ENCODE measurements at places on chromosomes 5 and 9.

GRCh38 chr9:131633491-131634031 lies 88.2 kb downstream of the PRRT1B start:
- no peaks in the 10 kb centered on the region for H3K36me3 ChIP-seq
- H3K27ac ChIP-seq, result no peak overlapping the region
- DNase-seq, result no peak
- peaks cover 31% of the 10 kb centered on the region for H3K4me1 ChIP-seq

- H3K4me3 ChIP-seq, result peak overlapping the region; percentile 54
- peaks cover 14% of the 10 kb centered on the region for H3K36me3 ChIP-seq
- H3K27me3 ChIP-seq, result no peaks in the 10 kb centered on the region
- H3K4me1 ChIP-seq, result peaks cover 42% of the 10 kb centered on the region
Observed at GRCh38 chr9:88523056-88523455, 11.9 kb upstream of the NXNL2 start.

GRCh38 chr9:37220971-37221370 lies 100.6 kb downstream of the ZCCHC7 start:
- H3K27me3 ChIP-seq, result no peaks in the 10 kb centered on the region
- peak; percentile 20 for DNase-seq
- peak overlapping the region; percentile 5 for H3K27ac ChIP-seq
- no peak overlapping the region for H3K4me3 ChIP-seq
- 0 out of 2 replicates have a peak, but pooled peaks cover 4% of the 10 kb centered on the region for H3K36me3 ChIP-seq
- peaks cover 29% of the 10 kb centered on the region for H3K4me1 ChIP-seq

DNA sequence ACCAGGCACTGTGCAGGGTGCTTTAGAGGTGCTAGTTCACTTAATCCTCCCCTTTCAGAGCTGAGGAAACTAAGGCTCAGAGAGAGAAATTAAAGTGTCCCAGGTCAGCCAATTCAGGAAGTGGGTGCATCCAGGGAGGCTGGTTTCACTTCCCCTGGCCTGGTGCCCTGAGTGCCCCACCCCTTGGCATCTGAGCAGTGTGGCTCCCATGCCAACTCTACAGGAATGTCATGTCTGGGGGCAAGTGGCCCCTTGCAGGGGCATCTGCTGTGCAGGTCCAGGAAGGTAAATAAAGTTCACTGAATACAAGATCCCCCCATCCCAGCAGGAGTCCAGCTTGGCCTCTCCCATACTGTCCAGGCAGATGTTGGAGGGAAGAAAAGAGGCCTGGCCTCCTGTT lies 4.4 kb upstream of the N4BP3 start:
- DNase-seq, result no peak
- H3K4me1 ChIP-seq, result no peaks in the 10 kb centered on the region
- peaks cover 27% of the 10 kb centered on the region for H3K27me3 ChIP-seq
- no peak overlapping the region for H3K27ac ChIP-seq
- no peak overlapping the region for H3K4me3 ChIP-seq
- no peaks in the 10 kb centered on the region for H3K36me3 ChIP-seq

GRCh38 chr5:14156650-14157492 lies 13.7 kb downstream of the TRIO start:
- H3K27me3 ChIP-seq, result peaks cover 2% of the 10 kb centered on the region
- peaks cover 31% of the 10 kb centered on the region for H3K4me1 ChIP-seq
- peak; percentile 97 for DNase-seq
- H3K27ac ChIP-seq, result no peak overlapping the region

- DNase-seq, result no peak
- peak overlapping the region; percentile 76 for H3K27ac ChIP-seq
- peaks cover 65% of the 10 kb centered on the region for H3K4me1 ChIP-seq
- H3K36me3 ChIP-seq, result peaks cover 8% of the 10 kb centered on the region
Observed at GRCh38 chr5:150644514-150644913, 4.1 kb downstream of the SYNPO start.

DNA sequence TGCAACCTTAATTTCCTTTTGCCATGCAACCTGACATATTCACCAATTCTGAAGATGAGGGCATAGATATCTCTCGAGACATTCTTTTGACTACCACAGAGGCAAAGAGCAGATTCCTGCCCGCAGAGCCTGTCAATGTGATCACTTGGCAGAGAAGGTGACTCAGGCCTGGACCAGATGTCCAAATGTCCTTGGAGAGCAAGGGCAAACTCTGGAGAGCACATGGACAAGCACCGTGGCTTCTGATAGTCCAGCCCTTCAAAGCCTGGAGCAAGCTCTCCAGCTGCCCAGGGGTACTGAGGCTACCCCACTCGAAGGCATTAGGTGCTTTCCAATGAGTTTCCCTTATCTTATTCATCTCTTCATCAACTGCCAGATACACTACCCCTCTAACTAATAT lies 50.4 kb upstream of the ALDH1B1 start:
- peaks cover 56% of the 10 kb centered on the region for H3K27me3 ChIP-seq
- no peak overlapping the region for H3K27ac ChIP-seq
- no peaks in the 10 kb centered on the region for H3K36me3 ChIP-seq

DNA sequence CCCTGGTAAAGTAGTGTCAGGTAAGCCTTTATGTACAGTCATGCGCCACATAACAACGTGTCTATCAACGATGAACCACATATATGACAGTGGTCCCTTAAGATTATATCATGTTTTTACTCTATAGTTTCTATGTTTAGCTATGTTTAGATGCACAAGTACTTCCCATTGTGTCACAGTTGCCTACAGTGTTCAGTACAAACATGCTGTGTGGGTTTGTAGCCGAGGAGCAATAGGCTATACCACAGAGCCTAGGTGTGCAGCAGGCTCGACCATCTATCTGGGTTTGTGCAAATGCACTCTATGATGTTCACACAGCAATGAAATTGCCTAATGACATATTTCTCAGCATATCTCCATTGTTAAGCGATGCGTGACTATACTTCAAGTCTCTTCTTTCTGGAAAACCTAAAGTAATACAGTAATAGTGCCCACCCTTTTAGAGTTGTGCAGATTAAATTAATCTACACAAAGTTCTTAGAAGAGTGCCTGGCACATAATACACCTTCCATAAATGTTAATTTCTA lies 295.9 kb downstream of the ARHGAP26 start:
- H3K36me3 ChIP-seq, result no peaks in the 10 kb centered on the region
- no peak overlapping the region for H3K27ac ChIP-seq
- H3K27me3 ChIP-seq, result no peaks in the 10 kb centered on the region

- peaks cover 4% of the 10 kb centered on the region for H3K36me3 ChIP-seq
- DNase-seq, result peak; percentile 24
- peaks cover 35% of the 10 kb centered on the region for H3K4me1 ChIP-seq
- H3K27me3 ChIP-seq, result peaks cover 22% of the 10 kb centered on the region
Observed at GRCh38 chr9:81490605-81491331, 198.6 kb downstream of the TLE1 start.

- no peaks in the 10 kb centered on the region for H3K4me1 ChIP-seq
- no peak for DNase-seq
- peaks cover 35% of the 10 kb centered on the region for H3K27me3 ChIP-seq
- no peak overlapping the region for H3K27ac ChIP-seq
- no peak overlapping the region for H3K4me3 ChIP-seq
Observed at GRCh38 chr5:582936-583635, 29.1 kb upstream of the CEP72 start.

- no peak overlapping the region for H3K4me3 ChIP-seq
- no peaks in the 10 kb centered on the region for H3K4me1 ChIP-seq
- no peak for DNase-seq
- no peaks in the 10 kb centered on the region for H3K36me3 ChIP-seq
- no peak overlapping the region for H3K27ac ChIP-seq
- no peaks in the 10 kb centered on the region for H3K27me3 ChIP-seq
Observed at GRCh38 chr5:156031181-156031580, 295.8 kb upstream of the SGCD start.
